ENCODE measurements at places on chromosomes 2 and 18.

DNA sequence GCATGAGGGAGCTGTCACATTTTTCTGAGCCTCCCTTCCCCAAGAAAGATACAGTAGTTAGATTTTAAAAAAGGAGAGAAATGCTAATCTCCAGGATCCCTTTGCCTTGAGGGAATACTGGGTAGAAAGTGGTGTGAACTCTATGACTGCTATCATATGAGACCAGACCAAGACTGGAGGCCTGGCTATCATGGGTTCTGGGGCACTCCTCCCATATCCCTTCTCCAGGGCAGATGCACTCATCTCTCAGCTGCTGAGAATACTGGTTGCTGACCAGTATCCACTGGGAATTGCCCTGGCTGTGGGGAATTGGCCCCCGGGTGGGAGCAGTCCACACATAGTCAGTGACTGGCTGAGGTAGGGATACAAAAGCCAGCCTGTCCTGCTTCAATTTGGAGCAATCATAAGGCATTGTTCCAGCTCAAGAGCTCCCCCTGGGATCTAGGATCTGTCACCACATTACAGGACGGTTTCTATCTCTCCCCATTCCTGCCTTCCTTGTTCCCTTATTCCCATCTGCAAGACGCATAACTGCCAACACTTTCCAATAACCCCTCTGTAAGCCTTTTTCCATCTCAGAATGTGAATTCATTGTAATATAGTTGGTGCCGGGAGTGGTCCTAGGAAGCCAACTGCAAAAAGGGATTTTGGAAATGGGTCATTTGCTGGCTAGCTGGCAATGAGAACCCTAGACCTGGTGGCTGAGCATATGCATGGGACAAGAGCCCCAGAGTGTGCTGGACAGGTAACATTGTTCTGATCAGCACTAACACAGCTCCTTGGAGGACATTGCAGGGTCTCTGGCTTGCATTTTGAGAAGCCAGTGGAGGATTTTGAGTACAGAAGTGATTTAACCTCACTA, 35.4 kb upstream of the REEP1 start:
- DNase-seq: no peak

DNA sequence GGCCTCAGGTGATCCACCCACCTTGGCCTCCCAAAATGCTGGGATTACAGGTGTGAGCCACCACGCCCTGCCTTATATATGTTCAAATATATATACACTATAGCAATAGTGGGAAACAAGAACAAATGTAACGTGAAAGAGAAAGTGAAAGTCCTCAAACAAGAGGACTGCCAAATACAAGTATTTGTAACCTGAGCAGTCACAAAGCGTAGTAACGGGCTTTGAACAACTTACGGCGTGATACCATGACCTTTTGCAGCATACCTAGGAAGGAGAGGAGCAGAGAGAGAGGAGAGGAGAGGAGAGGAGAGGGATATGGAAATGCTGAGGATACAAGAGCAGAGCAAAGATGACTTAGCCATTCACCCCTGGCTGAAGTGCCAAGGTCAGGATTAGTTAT, 113.8 kb upstream of the RGPD4 start:
- DNase-seq: no peak

DNA sequence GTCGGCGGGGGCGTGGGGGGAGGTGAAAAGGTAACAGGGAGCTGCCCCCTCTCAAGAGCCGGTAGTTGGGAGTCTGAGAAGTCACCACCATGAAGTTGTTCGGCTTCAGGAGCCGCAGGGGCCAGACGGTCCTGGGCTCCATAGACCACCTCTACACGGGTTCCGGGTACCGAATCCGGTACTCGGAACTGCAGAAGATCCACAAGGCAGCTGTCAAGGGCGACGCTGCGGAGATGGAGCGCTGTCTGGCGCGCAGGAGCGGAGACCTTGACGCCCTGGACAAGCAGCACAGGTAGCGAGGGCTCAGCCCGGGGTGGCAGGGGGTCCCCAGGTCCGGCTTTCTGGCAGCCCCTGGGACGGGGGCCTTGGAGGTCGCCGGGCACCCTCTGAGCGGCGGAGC, 47.1 kb upstream of the ZNF519 start:
- no peak for DNase-seq

DNA sequence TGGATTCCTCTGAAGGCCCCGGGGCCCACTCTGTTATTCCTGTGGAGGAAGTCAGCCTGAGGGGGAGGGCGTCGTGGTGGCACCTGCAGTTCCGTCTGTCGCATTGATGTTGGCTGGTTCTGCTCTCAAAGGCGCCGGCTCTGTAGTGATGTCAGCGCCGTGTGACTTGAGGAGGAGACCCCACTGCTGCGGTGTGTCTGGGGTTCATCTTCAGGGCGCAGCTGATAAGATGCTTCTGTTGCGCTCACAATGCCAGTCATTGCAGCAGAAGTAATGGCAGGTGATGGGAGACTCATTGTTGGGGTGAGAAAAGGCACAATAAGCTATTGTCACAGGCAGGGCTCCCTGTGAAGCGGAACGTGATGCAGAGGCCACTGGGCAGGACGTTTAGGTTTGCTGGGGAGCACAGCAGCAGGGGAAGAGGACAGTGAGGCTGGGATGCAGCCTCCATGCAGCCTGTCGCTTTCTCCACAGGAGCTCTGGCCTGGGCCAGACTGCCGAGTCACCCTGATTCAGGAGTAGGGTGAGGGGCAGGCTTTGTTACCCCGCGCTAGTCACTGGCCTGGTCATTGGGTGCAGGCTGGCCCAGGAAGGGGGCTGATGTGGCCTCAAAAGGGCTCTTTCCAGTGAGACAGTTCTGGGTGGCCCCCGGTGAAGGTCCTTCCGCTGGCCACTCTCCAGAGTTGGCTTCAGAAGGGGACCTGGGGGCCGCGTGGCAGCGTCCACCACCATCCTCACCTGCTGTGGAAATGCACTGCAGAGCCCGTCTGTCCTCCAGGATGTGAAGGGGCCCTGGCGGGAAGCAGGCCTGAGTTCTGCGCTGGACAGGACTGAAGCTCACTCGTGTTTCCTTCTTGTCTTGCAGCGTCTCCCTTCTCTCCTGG, 42.9 kb downstream of the SH3BP4 start:
- no peak for DNase-seq

DNA sequence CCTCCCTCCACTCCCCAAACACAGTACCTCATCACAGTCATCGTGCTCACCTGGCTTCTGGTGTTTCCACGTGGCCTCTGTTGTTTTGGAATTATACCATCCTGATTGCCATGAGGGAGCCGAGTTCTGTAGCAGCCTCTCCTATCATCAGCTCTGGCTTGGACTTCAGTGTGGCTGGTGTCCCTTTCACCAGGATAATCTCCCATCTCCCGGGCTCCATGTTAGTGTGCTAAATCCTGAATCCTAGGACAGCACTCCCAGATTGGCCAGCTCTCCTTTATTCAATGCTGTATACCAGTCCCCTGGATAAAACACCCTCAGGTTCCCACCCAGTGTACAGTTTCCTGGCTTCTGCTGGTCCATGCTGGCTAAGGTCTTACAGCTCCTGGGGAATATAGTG, 53.3 kb downstream of the LONRF2 start:
- DNase-seq: no peak

DNA sequence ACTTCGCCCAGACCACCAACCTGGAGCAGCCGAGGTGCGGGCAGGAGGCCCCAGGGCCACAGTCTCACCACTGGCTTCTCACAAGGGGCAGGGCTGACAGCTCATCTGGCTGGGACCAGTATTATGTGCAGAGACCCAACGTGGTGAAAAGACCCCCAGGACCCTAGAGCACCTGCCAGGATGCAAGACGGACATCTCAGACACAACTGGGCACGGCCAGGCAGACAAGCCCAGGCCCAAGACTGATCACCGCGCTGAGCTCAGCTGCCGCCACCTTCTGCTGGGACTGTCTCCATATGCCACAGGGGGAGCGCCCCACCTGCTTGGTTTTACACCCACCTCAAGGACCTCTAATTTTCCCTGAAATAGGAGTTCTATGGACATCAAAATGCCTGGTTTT, 23.2 kb downstream of the HDAC4 start:
- DNase-seq: no peak

GRCh38 chr2:121061633-121062032, 223.4 kb downstream of the TFCP2L1 start:
- no peak for DNase-seq

DNA sequence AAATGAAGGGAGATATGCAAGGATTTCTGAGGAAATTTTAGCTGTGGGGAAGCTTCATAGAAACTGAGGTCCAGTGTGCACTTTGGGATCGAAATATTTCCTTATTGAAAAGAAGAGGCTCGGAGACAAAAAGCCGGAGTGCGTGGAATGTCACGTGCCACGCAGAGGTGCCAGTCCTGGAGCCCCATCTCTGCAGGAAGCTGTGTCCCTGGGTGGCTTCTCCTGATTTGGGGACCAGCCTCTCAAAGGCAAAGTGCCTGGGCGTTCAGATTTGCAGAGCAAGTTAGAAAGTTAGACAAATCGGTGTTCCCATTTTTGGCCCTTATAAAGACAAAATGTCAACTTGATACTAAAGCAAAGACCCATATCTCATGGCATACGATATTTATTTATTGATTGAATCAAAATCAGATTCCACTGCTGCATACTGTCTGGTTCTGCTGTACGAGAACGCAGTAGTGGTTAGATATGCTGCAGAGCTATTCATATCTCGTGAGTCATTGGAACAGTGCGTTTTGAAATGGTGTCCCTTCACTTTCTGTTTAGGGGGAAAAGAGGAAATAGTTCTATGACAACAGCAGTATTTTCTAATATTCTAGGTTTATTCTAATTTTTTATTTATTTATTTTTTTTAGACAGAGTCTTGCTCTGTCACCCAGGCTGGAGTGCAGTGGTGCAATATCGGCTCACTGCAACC, 9.1 kb upstream of the ATG16L1 start:
- DNase-seq: no peak

- DNase-seq: no peak
Measured at GRCh38 chr18:77666613-77667012, 417.0 kb downstream of the GALR1 start.

DNA sequence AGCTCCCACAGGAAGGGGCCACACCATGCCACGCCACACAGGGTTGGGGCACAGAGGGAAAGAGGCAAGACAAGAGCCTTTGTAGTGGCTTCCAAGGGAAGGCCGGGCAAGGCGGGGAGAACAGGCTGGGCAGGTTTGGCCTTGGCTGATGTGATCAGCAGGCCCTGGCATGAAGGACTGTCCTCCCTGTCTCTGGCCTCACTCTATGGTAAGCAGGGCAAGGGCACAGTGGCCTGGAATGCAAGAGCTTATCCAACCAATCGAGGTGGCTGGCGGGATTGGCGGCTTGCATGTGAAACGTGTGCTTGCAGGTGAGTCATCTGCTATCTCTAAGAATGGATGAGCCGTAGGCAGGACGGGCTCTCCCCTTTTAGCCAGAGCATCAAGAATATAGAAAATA, 6.4 kb upstream of the ATP9B start:
- DNase-seq: no peak

DNA sequence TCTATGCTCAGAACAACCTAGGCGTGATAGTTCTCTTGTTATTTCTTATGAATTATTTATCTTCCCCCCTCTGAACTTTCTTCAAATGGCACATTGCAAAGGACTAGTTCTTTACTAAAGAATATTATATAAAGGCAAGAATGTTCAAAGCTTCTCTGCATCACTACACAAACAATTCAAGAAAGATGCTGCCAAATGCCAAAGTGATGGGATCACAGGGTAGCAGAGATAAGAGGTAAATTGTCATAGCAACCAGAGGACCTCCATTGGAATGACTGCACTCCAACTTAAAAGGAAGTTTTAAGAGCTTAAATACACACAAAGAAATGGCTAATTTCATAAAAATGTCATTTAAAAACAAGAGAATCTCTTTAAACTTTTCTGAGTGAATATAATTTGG, 72.8 kb downstream of the AQP4 start:
- no peak for DNase-seq

DNA sequence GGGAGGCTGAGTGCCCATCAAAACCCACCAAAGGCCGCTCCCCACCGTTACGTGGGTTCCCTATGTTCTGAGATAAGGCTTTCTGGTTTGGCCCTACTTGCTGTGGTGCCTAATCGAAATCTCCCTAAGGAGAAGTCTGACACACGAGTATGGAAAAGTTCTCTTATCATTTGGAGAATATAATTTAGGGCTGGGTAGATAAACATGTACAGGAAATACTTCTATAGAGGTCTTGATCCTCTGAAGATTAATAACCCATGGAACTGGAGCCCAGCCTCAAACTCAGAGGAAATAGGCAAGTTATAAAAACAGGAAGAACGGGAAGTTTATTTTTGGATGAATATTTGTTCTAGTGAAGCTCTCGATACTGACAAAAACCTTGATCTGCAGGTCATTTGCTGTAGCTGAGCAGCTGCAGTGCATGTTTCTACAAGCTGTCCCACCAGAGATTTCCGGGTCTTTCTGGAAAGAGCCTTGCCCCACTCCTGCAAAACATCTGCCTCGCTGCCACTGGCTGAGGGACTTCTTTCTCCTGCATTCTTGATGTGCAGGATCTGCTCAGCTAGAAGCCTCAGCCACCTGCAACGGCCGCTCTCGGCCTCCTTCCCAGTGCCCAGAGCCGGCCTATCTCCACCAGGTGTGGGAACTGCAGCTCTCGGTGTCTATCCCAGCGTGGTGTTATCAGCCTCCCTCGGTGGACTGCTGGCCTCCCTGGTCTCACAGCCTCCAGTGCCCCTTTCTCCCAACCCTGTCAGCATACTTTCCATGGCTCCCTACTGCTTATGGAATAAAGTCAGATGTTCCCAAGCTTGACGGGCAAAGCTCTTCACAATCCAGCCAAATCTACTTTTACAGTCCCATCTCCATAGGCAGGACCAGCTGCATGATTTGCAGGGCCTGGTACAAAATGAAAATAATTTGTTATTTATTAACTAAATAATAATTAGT, 48.6 kb downstream of the SPRED2 start:
- DNase-seq: no peak

GRCh38 chr2:95317665-95318425, 20.7 kb downstream of the KCNIP3 start:
- DNase-seq: no peak

DNA sequence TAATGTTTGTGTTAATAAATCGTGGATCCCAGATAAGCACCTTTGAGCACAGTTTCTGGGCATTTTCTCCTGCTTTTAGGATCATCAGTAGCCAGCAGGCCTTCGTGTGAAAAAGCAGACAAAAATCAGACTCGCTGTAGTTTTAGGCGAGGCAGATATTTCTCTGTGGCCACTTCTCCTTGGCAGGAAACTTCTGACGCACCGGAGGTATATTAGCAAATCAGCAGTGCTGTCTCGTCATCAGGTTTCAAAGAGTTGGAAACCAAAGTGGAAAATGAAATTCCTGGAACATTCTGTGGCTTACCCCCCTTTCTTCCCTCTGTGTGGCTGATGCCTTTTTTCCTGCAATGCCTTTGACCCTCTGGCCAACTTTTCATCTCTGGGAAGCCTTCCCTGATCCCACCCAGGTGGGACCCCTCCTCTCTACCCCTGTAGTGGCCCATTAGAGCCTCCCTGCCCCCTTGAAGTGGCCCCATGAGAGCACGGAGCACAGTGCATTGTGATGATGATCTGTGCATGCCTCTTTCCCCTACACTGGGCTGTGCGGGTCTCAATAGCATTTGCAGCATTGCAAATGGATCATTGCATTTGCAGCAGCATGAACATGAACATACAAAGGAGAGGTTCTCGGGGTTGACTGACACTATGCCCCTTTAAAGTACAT, 93.3 kb downstream of the RNF144A start:
- DNase-seq: no peak
